NCI-H2081 treated with DMSO at 0.1 percent for 48 hours (cell line): ENCODE measurements at places on chromosomes 1 and 21.

DNA sequence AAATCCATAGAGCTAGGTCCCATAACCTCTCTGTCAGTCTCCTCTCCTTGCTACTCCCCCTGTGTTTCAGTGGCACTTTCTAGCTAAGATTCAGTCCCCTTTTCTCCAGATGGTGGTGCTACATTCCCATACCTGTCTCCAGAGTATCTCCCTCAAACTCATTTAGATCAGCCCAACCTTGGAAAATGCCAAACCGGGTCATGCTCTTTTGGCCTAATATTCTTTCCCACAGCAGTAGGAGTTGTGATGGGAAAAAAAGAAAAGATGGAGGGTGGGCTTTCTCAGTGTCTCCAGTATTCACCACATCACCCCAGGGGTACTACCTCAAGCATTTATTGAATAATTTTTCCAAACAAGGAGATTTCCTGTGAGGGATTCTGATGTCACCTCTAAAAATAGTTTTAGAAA, 3.2 kb upstream of the RXFP4 start:
- peak; percentile 25 for DNase-seq

DNA sequence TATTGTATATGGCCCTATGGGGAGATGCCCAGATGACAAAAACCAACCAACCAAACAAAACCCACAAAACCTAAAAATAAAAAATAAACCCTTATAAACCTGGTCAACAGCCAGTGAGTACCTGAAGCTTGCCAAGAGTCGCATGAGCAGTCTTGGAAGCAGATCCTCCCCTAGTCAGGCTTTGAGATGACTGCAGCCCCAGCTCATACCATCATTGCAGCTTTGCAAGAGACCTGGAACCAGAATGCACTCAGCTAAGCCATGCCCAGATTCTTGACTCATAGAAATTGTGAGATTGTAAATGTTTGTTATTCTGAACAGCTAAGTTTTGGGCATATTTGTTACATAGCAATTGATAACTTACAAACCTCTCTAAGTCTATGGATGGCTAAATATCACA, 326.8 kb downstream of the HLX start:
- DNase-seq = no peak

DNA sequence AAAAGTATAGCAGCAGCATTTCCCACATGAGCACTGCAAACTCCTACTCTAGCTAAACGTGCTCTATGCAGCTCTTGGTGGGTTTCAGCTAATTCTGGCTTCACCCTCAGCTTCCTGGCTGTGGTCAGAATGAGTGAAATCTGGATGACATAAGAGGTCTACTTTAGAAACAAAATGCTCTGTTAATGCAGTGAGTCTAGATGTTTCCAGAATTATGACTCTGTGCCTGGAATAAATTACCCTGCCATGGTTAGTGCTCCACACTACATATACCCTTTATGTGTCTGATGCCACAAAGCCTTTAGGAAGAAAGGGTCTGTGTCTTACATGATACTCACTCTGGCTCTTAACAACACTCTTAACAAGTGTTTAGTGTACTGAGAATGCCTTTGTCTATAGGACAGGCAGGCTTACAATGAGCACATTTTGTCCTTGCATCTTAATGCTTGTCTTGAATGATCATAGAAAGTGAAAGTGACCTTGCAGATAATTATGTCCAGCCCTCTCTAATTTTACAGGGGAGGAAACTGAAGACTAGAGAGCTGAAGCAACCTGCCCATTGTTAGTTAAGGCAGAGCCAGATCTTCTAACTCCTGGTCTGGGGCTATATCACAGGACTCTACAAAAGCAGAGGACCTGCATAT, 9.2 kb downstream of the S100A10 start:
- no peak for DNase-seq

- DNase-seq = no peak
Measured at GRCh38 chr21:41687633-41688032, 79.2 kb downstream of the RIPK4 start.

DNA sequence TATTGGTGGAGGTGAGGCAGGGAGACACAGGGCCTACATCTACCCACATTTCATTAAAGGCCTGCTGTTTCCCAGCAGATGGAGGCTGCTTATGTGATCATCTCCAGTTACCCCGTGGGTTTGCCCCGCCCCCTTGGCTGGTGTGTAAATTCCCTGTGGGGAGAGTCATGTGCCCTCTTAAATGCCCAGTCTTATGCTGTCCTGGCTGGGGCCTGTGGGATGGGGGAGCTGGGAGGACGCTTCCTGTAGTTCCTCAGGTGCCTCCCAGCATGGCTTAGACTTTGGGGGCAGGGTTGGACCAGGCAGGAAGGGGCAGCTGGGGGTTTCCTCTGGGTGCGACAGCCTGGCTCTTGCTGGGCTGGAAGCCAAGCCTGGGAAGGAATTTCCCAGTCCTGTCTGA, 15.5 kb upstream of the CITED4 start:
- DNase-seq = no peak

- DNase-seq = peak; percentile 57
Measured at GRCh38 chr1:25031966-25032667, 102.0 kb upstream of the RUNX3 start.

- DNase-seq = no peak
Measured at GRCh38 chr1:96306809-96307560, 414.6 kb upstream of the PTBP2 start.

DNA sequence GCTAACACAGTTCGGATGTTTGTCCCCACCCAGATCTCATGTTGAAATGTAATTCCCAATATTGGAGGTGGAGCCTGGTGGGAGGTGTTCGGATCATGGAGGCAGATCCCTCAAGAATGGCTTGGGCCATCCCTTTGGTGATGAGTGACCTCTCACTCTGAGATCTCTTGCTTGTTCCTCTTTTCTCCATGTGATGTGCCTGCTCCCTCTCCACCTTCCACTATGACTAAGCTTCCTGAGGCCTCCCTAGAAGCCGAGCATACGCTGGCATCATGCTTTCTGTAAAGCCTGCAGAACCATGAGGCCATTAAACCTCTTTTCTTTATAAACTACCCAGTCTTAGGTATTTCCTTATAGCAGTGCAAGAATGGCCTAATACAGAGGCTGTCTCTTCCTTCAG, 8.1 kb upstream of the PLA2G5 start:
- no peak for DNase-seq

- no peak for DNase-seq
Measured at GRCh38 chr1:98707556-98707955, 46.0 kb downstream of the SNX7 start.

- no peak for DNase-seq
Measured at GRCh38 chr1:231921646-231922345, 295.2 kb downstream of the DISC1 start.
